Activated CD4-positive, alpha-beta T cell treated with anti-CD3 and anti-CD28 coated beads, Interleukin-2, amount 50 U/mL, for 4 hours (primary cell): ENCODE measurements at places on chromosomes 13 and 19.

GRCh38 chr13:38160131-38160530 lies 189.5 kb upstream of the UFM1 start:
- no peak for DNase-seq

- DNase-seq: no peak
Observed at GRCh38 chr13:51717786-51718398, 86.1 kb downstream of the DHRS12 start.

DNA sequence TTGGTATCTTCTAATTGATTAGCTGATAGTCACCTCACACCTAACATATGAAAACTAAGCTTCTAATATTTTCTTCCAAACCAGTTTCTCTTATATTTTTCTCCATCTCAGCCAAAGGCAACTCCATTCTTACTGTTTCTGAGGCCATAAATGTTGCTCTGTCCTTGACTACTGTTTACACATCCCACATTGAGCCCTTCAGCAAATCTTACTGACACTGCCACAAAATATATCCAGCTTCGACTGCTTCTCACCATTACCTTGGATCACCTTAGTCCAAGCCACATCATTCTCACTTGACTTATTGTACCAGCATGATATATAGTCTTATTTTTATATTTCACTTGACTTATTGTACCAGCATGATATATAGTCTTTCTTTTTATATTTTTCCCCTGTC lies 121.6 kb downstream of the MAB21L1 start:
- DNase-seq: no peak

GRCh38 chr13:84812078-84812477 lies 929.8 kb upstream of the SLITRK1 start:
- DNase-seq: no peak

DNA sequence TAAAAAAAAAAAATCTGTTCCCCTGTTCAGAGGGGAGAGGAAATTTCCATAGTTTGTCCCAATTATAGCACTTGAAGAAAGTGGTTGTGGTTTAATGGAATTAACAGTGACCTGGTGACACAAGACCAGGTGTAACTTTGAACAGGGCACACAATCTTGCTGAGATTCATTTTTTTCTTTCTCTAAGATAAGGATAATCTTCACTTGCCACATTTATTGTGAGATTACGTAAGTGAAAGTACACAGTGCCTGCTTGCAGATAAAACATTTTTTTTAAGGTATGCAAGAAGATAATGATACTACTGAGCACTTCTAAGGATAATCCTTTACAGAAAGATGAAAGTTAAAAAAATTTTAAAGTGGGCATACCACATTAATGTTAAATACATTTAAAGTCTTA lies 448.1 kb downstream of the DIAPH3 start:
- DNase-seq: no peak

GRCh38 chr19:39297931-39298634 lies 1.9 kb downstream of the IFNL1 start:
- peak; percentile 17 for DNase-seq

DNA sequence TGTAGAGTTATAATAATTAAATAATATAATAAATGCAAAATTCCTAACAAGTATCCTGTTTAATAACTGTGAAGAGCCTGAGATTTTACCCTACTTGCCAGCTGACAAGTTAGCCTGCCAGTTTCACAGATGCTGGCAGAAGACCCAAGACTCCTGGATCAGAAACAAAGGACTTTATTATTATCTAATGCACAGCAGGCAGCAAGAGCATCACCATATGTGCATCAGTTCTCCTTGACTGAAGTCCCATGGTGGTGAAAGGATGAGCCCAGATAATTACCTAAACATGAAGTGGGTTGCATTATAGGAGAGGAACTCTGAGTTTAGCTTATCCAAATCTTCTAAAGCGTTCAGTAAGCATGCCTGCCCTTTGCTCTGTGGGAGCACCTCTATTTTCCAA lies 39.1 kb upstream of the MTIF3 start:
- no peak for DNase-seq

DNA sequence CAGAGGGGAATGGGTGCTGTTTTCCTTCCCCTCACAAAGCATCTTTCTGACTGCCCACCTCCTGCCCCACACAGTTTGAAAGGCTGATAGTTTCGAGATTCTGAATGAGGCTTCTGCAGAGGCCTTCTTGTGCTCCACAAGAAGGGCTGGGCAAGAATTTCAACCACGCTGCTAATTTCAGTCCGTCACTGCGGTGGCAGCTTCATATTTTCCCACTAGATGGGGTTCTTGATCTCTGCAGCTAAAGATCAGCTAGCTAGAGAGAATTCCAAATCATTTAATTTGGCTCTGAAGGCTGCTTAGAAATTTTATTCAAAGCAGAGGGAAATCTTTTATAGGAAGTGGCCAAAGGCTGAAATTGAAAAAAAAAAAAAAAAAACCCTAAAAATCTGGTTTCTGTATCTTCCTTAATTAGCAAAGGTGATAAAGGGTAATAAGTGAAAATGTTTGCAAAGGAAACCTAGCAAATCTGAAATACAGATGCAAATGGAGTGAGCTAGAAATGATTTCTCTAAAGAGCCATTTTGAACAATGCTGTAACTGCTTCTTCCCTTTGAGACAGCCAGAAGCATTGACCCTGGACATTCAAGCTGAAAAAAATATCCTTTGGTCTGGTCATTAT lies 38.0 kb upstream of the C13orf42 start:
- DNase-seq: no peak

DNA sequence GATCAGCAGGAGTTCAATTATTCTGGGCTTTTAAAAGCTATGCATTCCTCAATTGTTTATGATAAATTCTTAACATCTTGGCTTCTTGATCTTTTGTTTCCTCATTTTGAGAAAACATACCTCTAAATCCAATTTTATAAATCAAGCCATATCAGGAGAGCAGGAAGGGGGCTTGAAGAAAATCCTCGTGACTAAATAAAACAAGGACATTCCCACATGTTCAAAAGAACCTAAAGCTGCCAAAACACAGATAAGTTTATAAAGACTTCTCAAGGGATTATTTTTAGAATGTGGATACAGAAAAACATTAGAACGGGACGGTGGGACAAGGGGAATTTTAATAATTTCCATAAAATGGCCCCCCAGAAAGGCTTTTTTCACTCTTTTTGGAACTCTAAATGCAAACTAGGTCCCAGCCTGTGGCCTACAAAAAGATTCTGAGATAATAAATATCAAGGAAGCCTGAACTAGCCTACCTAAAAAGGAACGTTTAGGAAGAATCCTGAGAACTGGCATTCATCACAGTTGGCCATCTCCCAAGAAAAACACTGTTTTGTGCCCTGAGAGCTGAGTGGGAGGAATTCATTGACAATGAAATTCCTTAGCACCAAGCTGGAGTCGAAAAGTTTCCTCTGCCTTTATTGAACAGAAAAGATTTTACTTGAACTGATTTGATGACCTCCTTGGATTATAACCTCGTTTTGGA lies 30.1 kb downstream of the ZAR1L start:
- DNase-seq: no peak

DNA sequence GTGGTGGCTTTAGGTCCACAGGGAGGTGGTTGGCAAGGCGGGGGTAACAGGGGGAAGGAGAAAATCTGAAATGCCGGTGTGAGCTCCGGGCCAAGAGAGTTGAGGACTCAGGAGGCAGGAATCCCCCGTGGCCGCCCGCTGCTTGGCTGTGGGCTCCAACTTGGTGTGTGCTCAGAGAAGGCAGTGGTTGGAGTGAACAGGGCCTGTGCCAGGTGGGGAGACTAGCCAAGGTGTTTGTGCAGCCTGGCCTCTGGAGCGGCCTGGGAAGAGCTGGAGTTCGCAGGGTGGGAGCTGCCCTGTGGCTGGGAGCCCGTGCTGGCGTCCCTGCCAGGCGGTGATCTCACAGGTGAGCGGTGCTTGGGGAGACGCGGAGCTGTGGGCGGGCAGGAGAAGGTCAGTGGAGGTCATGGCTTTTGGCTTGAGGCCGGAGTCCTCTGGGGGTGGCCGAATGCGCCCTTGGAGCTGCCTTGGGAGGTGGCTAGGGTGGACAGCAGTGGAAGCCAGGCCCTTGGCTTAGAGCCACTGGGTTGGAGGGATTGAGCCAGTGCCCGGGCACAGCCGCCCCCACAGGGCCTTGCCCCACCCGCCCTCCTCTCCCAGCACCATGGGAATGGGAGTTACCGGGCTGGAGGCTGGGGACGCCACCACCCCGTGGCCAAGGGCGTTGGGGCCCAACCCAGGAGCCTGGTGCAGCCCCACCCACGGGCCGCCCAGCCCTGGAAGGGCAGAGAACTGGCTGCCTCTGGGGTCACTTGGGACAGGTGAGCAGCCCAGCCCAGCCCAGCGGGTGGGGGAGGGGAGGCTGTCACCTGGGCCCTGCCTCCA lies 7.1 kb upstream of the CIRBP start:
- no peak for DNase-seq

- DNase-seq: no peak
Observed at GRCh38 chr19:8304841-8305621, 3.1 kb downstream of the CD320 start.

GRCh38 chr19:46447824-46448223 lies 19.1 kb upstream of the PNMA8C start:
- no peak for DNase-seq

DNA sequence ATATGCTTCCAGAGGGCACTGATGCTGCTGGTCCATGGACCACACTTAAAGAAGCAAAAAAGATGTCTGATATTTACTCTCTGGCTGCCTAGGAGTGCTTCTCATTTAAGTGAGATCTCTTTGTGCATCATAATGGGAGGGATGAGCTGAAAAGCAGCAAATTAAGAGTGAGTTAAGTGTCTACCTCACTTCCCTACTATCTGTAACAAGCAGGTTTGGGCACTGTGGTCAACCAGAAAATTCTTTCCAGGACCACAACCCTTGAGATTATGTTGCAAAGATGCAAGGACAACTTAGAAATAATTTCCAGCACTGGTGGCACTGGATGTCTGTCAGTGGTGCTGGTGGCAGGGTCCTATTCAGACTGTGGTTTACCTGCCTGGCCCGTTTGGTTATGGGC lies 52.1 kb upstream of the USPL1 start:
- DNase-seq: no peak

DNA sequence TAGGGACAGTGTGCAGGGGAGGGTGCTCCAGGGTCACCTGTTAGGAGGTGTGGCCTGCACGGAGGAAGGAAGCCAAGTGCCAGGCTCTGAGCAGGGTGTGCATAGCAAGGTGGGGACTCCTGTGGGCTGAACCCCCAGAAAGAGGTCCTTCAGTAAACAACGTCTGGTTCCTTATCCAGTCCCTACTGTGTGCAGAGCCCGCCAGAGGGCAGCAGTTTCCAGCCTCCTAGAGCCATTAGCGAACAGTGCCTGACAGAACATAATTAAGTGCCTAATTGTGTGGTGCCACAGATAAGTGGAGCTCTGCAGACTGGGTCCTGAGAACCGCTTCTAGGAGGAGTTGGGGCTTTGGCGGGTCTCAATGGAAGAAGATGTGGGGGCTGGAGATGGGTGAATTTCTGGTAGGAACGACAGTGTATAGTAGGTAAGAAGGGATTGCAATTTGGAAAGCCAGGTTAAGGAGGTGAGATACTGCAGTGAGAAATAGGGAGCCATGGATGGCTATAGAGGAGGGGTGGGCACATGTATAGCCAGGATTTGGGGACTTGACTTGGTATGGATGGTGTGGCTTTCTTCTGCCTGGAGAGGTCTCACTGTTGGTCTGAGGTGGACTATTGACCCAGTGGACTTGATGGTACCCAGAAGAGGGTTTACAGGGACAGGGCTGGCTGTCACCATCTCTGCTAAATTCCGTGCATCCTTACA lies 323.1 kb downstream of the ZNF536 start:
- DNase-seq: no peak

DNA sequence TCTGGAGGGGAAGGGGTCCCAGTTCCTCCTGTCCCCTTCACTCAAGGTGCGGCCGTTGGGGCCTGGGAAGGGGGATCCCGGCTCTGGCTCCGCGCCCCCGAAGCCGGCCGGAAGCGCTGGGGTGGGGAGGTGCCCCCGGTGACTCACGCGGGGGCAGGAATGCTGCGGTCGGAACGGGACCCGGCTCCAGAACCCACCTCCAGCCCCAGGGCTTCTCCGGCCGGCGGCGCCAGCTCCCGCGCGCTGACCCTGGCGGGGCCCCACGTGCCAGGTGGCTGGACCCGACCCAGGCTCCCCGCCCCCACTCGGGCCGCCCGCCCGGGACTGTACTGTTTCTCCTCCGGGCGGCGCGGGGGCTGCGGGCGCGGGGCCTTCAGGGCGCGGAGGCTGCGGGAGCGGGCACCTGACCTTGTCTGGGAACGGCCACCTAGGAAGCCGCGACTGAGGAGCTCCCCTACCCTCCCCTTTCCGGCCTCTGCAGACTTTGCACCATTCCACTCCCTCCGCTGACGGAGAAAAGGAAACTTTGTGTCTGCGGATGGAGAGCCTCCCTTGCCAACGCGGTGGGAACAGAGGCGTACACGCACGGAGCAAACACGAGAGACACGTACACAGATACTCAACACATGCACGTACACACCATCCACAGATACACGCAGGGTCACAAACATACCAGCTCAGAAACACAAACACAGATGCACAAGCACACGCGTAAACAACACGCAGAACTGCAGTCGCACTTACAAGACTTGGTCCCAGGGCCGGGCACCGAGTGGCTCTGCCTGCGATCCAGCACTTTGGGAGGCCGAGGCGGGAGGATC lies 7.2 kb downstream of the AXL start:
- peak; percentile 22 for DNase-seq

GRCh38 chr13:111115965-111116521 lies 933 bp downstream of the ARHGEF7 start:
- DNase-seq: no peak

DNA sequence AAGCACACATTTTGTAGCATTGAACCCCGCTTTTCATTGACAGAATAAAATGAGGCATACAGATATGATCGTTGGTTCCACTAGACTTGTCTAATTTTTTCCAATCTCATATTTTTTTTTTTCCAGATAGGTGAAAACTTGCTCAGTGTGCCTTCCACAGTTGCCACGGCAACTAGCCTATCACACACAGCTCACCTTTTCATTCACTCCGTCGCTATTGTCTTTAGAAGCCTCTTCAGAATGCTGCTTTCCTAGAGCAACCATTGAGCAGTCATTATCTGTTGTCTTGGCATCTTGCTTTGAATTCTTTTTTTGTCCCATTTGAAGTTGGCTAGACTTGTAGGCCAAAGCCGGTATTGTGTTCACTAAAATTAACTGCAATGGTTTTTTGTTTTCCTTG lies 37.7 kb upstream of the ESD start:
- DNase-seq: no peak

GRCh38 chr19:7933828-7934725 lies 8.1 kb upstream of the CTXN1 start:
- no peak for DNase-seq

DNA sequence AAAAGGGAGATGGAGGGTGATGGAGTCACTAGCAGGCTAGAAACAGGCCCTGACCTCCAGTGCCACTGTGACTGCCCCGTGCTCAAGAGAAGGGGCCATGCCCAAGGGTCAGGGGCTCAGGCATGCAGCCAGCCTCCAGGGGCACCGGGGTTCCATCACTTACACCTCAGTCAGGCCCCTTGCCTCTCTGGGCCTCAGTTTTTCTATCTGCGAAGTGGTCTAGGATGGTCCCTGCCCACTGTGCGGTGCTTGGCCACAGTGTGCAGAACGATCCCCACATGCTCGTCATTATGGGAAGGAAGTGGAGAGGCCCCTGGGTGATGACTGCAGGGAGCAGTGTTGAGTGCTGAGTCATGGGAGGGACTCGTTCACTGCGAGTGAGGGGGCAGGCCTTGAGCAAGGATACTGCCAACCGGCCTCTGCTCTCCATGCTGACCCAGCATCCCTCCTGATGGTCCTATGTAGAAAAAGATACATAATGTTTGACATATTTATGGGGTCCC lies 23.1 kb downstream of the TMED1 start:
- no peak for DNase-seq

- DNase-seq: no peak
Observed at GRCh38 chr13:100644371-100644770, 30.2 kb downstream of the TMTC4 start.

GRCh38 chr19:51698296-51698695 lies 5.2 kb downstream of the SPACA6 start:
- no peak for DNase-seq
